ENCODE measurements at places on chromosomes 16 and 17.

GRCh38 chr16:51849715-51850114 is 697.2 kb downstream of the TOX3 start:
- no peak for DNase-seq

DNA sequence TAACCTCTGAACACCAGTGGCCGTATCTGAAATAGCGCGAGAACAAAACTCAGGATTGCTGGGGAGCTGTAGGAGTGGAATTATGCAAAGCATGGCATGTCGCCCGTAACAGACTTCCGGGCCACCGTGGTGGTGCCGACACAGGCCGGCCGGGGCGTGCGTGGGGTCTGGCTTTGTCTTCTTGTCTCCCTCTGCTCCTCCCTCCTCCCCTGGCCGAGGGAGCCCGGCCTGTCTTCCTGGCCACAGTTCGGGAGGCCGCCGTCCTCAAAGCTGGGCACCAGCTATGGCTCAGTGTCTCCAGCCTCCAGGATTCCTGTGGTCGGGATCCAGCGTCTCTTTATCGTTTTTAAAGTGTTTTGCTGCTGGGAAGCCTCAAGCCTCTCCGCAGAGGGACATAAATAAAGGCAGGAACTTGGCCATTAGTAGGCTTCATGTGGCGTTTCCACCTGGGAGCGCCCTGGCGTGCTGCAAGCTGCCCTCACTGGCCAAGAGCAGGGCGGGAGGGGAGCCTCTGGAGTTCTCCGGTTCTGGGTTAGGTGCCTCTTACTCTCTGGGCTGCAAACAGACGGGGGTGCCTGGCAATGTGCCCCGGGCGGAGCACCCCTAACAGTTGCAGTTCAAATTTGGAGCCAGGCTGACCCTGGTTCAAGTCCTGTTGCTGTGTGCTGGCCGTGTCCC is 22.0 kb upstream of the NPTX1 start:
- DNase-seq: peak; percentile 70

DNA sequence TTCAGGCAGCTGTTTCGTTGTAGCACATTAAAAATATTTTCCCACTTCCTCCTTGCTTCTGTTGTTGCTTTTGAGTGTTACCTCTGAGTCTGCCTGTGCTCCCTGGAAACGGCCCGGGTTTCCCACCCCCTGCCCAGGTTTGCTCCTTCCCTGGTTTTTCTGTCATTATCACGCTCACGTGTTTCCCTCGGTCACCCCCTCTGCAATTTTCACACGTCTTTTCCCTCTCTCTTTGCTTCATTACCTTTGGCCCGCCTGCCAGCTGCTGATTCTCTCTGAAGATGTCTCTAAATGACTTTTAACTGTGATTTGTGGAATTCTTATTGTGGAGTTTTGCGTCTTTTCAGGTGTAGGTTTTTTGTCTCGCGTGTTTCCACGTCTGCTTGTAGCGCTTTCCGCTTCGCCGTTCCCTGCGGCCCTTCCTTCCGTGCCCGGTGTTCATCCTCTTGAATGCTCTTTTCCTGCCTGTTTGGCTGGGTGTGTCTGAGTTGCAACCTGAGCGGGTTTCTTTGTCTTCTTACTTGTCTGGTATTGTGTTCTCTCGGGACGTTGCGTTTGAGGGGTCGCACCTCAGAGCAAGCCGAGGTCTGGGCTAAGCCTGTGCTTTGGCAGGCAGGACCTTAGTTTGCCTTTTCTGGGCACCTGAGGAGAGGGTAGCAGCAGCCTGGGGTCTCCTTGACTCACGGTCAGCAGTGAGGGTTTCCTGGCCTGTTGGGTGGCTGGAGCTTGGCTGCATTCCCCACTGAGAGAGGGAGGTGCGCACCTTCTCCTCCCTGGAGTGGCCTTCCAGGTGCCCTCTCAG is 96.3 kb upstream of the ZNF750 start:
- no peak for DNase-seq

GRCh38 chr17:81126281-81127132 is 38.8 kb upstream of the PVALEF start:
- DNase-seq: no peak

GRCh38 chr16:51816929-51817328 is 665.9 kb upstream of the SALL1 start:
- DNase-seq: no peak

- DNase-seq: no peak
Observed at GRCh38 chr17:82868715-82869131, 28.9 kb upstream of the ZNF750 start.

GRCh38 chr17:7523033-7523432 is 25.8 kb upstream of the TNFSF12 start:
- no peak for DNase-seq
